ENCODE measurements at places on chromosomes 2 and 18. TPM values are rescaled to one million over a fixed set of nuclear protein-coding genes. Genes with fewer than 3 reads are reported as not detected.

GRCh38 chr2:29113891-29114321 lies 1.3 kb upstream of the CLIP4 start:
- peak; percentile 85 for DNase-seq

DNA sequence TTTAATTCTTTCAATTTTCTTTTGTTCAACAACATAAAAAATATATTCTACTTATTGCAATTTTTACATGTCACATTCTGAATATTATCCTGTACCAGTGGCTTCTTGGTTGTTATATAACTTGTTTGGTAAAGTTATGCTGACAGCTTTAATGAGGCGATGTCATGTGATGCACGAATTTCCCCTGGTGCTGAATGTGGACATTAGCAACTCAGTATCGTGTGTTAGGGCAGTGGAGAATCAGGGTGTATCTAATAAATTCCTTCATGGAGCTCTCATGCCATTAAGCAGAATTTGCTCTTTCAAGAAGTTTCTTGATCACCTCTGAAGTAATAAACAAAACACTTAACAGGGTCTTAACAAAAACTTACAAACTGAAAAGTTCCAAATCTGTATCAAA lies 99.6 kb upstream of the DNMT3A start:
- DNase-seq: no peak

DNA sequence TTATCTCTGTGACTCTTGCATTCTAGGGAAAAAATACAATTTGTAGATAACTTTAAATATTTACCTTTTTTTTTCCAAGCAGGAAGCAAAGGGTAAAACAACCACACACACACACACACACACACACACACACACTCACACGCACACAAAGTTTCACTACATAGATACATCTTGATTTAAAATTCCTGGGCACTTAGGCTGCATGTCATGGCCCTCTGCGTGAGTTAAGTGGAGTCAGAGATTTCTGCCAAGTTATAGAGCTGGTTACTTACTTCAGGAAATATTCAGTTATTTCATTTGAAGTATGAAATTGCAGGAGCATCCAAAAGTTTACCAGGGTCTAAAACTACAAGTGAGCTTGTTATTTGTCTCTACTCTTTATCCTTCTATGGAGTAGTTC lies 612.0 kb downstream of the IRS1 start:
- DNase-seq: peak; percentile 88

DNA sequence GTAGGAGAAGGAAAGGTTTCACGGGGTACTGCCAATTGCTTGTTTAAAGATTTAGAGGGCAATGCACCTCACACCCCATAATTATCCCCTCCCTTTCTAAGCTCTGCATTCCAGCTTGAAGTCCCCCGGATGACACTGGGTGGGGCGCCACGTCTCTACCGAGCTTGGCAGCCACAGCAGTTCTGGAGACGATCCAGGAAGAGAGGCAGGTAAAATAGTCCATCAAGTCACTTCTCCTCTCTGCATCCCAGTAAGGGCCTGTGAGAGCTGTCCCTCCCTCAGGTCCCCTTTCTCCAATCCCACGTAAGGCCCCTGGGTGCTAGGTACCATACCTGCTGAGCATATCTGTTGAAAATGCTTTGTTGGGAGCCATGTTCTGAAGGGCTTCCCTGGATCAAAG lies 65.7 kb downstream of the CAPN13 start:
- no peak for DNase-seq

- DNase-seq: no peak
These were observed 43.7 kb downstream of the CERKL start for GRCh38 chr2:181613241-181613640.

DNA sequence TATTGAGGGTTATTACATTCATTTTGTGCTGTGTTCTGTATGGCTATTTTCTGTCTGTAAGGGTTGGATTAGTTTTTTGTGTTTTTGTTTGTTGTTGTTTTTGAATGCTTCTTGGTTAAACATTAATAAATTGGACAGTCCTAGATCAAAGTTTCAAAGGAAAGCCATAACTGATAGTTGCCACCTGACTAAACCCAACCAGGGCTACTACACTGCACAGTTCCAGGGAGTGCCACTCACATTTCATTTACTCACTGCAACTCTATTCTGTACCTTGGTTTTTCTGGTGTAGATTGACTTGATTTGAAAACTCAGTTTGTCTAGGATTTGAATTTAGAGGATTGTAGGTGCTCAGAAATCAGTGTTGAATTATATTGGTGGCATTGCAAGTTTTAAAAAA lies 6.4 kb downstream of the MYL12B start:
- DNase-seq: no peak

DNA sequence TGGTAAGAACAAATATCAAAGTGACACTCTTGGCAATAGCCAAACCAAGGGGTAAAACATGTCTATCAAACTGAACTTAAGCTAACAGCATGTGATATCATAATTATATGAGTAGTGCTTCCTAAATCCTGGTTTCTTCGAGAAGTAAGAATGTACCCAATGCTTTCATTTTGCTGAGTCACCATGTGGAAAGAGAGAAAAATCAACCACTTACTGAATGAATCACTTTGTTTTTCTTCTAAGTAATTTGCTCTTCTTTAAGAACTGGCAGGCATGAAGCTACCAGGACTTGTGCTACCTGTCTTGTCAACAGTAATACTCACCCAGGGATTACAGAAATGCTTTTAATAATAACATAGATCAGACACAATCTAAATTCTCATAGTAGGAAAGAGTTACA lies 19.0 kb upstream of the DUSP19 start:
- peak; percentile 85 for DNase-seq

DNA sequence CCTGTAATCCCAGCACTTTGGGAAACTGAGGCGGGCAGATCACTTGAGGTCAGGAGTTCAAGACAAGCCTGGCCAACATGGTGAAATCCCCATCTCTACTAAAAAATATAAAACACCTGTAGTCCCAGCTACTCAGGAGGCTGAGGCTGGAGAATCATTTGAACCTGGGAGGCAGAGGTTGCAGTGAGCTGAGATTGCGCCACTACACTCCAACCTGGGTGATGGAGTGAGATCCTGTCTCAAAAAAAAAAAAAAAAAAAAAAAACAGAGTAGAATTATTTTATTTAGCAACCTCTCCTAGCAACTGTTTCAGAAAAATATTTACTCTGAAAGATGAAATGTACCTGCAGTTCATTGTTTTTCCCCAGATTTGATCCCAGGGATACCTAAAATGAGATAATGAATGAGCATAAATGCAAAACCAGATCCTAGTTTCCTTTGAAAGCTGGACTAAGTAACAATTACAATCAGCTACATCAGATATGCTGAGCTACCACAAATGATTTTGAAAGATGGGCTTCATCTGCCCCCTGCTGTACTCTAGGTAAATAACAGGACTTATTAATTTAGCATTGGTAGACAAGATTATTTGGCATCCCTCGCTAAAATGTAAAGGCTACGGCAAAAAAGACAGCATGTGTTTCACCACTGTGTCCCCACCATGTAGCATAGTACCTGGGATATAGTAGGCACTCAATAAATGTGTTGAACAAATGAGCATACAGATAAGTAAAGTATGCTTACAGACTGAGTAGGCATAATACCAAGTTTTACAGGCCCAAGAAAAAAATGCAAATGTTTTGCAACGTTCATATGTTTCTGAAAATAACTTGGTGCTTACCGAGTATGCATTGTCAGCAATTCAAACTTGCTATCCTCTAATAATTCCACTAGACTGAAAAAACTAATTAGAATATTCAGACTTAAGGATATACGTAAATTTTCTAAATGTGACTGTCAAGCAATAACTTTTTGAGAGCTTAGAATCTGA lies 102.5 kb downstream of the ATL2 start:
- DNase-seq: peak; percentile 94

MAL gene
- total RNA-seq: not detected
